ENCODE measurements at places on chromosomes 5 and 9. TPM values are rescaled to one million over a fixed set of nuclear protein-coding genes. Genes with fewer than 3 reads are reported as not detected.

The COL15A1 gene
- total RNA-seq = 10.0 TPM

The PCDHB11 gene
- not detected for total RNA-seq

The NME5 gene
- total RNA-seq = 0.39 TPM

The TMEM215 gene
- total RNA-seq = not detected

The PCDHB5 gene
- total RNA-seq = 0.47 TPM

The PCDHGB6 gene
- 0.73 TPM for total RNA-seq

The DDX4 gene
- total RNA-seq = not detected

The EIF4E1B gene
- total RNA-seq = not detected

The RGS7BP gene
- total RNA-seq = 0.20 TPM

The NEUROG1 gene
- total RNA-seq = not detected

The GADD45G gene
- total RNA-seq = 0.33 TPM

The KIF4B gene
- total RNA-seq = under 0.01 TPM

The OXCT1 gene
- 23.7 TPM for total RNA-seq

The ARSI gene
- total RNA-seq = 0.49 TPM

The SPIN1 gene
- 28.2 TPM for total RNA-seq

The TLR4 gene
- 147 TPM for total RNA-seq

The SH3PXD2B gene
- 15.7 TPM for total RNA-seq

The PCYOX1L gene
- 8.0 TPM for total RNA-seq

The PDLIM4 gene
- 40.4 TPM for total RNA-seq

The GABRA6 gene
- total RNA-seq = not detected

The C9orf152 gene
- not detected for total RNA-seq

The STC2 gene
- total RNA-seq = 25.2 TPM

The FBP1 gene
- total RNA-seq = 15.8 TPM

The LRRC19 gene
- not detected for total RNA-seq

The LCN15 gene
- total RNA-seq = 1.6 TPM

The PDZD2 gene
- 4.5 TPM for total RNA-seq

The RNF183 gene
- not detected for total RNA-seq

The CCL21 gene
- total RNA-seq = 0.53 TPM

The CCDC171 gene
- 0.94 TPM for total RNA-seq

The PROB1 gene
- total RNA-seq = 2.5 TPM

The JAK2 gene
- total RNA-seq = 6.0 TPM

The FGFR4 gene
- total RNA-seq = 1.7 TPM

The NACC2 gene
- total RNA-seq = 26.1 TPM

The PRLR gene
- not detected for total RNA-seq

The PTGS1 gene
- total RNA-seq = 1.5 TPM

The ZDHHC11B gene
- not detected for total RNA-seq

The PGM5 gene
- total RNA-seq = 5.5 TPM

The ADRB2 gene
- total RNA-seq = 13.3 TPM

The FSTL4 gene
- total RNA-seq = not detected

The HMCN2 gene
- total RNA-seq = not detected

The GPR21 gene
- not detected for total RNA-seq

The RASGEF1C gene
- not detected for total RNA-seq

The CCL28 gene
- 1.8 TPM for total RNA-seq

The SNCAIP gene
- 5.7 TPM for total RNA-seq

The PPP1R2B gene
- total RNA-seq = 0.07 TPM

The UBE2B gene
- 37.2 TPM for total RNA-seq

The LHX2 gene
- total RNA-seq = not detected

The SPEF2 gene
- 0.34 TPM for total RNA-seq

Data from mammary microvascular endothelial cell (primary cell).